ENCODE measurements at places on chromosomes 7 and 10.

DNA sequence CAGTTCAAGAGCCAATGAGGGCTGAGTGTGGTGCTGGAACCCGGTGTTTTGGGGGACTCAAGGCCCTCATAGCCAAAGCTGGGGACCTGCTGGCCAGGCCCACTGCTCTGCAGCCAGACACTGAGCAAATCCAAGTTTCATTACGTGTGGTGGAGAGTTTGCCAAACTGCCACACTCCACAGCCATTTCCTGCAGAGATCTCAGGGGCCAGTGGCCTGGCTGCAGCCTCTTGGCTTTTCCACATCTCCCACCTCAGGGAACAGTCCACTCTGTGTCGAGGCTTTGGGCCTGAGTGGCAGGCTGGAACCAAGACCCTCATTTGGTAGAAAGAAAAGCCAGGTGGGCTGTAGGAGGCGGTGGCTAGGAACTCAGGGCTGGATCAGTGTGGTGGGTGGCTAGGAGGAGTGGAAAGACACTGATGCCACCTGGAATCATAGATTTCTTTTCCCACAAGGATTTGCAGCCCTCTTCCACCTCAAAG is 3.2 kb downstream of the HOXA11 start:
- no peak for DNase-seq

DNA sequence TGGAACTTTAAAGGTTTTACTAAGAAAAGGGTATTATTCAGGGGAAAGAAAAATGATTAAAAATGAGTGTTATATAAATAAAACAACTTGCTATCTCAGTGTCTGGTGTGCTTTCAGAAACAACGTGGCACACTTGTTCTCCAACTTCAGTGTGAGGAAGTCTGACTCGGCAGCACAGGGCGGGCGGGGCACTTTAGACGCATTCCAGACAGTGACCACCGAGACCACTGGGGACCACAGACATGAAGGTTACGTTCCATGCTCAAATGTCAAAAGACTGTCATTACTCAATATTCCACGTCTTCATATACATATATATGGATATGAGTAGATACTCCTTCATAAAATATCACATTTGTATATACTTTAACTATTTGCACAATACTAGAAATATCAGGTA is 87.0 kb downstream of the LARP4B start:
- no peak for DNase-seq

DNA sequence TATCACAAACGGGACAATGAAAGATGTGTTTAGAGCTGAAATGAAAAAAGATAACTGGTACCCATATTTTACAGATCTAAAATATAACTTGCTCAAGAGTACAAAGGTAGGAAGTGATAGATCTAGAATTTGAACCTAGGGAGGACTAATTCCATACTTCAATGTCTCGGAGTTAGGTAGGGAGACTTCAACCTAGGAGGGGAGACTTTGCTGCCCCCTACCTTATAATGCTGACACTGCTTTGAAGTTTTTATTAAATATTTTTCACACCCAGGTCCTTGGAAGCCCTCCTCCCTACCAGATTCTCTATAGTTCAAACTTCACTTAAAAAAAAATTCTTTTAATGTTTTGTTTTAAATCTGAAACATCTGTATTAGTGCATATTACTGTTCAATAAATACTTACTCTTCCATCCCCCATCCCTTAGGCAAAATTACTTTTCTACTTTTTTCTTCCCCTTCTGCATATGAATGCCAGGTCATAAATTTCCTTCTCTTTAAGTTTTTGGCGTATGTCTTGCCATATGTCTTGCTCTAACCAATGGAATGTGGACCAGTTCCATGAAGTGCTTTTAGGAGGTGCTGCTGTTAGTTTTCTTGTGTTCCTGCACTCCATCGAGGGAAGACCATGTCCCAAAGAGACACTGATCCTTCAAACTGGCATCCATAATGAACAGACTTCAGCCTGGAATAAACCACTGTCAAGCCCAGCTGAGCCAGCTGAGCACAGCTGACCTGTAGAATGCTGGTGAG is 57.8 kb downstream of the MICU1 start:
- DNase-seq, result no peak

DNA sequence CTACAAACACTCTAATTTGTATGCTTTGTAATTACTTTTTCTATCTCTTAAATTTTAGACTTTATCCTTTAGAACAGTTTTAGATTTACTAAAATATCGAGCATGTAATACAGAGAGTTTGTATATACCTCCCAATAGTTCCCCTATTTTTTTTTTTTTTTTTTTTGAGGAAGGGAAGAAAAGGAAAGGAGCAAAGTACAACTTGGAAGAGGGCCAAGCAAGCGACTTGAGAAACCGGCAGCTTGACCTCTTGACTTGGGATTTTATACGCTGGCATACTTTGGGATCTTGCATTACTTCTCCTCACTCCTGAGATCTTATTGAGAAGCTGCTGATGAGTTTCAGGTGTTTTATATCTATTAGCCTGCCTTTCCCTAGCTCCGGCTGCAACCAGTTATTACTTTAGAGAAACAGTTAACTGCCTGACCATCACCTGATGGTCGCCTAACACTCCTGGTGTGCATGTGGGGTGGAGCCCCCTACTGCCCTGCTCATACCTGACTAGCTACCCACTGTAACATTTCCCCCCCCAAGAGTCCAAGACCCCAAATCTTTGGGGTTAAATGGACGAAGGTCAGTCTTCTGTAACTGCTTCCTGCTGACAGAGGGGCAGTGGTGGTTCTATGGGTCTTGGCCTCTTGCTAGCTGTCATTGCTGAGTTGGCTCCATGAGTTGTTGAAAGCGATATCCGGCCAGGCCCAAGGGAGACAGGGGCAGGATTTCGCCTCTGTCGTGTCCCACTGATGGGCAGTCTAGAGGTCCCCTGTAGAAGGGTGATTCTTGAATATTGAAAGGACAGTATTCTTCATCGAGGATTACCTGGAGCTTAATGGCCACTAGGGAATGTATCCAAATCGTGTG is 28.5 kb downstream of the MKLN1 start:
- no peak for DNase-seq
